Heart right ventricle (tissue), 16 donors: ENCODE measurements at places on chromosomes 2 and 18.

GRCh38 chr2:240997141-240997855 lies 1.1 kb upstream of the SNED1 start:
- DNase-seq, result no peak

DNA sequence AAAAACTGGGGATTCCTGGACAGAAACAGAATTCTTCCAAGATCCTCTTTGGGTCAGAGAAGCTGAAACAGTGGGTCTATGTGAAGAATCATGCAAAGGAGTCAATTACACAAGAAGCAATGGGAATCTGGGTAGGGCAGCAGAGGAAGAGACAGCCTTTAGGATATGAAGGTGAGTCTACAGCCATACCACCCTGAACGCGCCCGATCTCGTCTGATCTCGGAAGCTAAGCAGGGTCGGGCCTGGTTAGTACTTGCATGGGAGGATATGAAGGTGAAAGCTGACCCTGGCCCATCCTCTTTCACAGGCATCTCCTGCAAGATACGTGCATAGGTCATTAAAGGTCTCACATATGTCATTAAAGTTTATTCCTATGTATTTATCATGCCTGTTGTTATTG lies 1080.9 kb upstream of the FANCL start:
- no peak for DNase-seq

DNA sequence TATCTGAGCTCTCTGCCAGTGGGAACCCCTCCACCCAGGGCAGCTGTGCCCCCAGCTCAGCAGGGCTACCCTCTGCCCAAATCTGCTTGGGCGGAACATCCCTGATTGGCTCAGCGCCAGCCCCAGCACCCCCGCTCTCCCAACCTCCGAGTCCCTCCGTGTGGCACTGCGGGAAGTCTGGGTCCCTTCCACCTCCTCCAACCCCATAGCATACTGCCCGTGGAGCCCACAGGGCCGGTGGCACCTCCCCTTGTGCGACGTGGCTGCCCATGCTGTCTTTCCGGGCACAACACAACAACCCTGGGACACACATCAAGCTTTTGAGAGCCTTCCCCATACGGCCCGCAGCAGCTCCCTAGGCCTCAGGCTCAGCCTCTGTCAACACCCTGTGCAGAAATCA lies 55.8 kb upstream of the NCK2 start:
- no peak for DNase-seq

DNA sequence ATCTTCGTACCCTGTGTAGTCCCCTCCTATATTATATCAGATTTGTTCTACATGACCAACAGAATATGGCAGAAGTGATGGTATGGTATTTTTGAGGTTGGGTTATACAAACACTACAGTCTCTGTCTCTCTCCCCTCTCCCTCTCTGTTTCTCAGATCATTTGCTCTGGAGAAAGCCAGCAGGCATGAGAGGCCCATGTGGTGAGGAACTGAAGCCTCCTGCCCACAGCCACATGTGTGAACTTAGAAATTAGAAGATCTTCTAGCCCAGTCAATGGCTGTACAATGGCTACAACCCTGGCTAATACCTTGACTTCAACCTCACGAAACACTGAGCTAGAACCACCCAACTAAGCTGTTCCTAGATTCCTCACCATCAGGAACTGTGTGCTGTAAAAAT lies 250.6 kb downstream of the SMAD2 start:
- no peak for DNase-seq

DNA sequence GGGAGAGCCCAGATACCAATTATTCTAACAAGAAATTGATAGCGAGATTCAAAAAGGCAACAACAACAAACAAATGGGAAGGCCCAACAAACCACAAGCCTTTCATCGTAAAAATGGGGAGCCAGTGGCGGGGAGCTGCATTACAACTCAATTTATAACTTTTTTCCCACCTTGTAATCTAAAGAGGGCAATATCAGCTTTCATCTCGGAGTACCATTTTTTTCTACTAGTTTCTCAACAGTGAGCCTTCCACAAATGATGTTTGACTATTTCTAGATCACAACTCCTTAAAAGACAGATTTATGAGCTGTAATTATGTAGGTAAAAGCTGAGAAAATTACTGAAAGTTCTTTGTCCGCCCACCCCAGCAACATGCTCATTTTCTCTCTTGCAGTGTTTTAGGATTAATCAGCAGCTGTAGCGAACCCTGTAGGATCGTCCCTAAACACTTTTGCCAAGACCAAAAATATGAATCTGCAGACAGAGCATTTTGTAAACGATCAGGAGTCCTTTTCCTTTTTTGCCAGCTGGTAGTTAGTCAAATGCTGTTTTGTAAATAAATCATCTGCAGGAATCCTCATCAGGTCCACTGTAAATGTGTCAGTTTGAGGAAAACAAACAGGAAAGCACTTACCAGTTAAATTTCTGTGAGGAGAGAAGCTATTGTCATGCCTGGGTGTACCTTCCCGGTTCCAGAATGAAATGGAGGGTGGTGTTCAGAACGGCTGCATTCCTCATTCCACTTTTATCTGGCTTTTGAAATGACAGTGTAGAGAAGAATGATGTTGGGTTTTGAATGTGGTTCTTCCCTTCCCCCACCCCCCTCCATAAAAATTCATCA lies 53.2 kb downstream of the EEF1B2 start:
- DNase-seq, result no peak

GRCh38 chr2:137676346-137676745 lies 287.9 kb upstream of the HNMT start:
- DNase-seq, result no peak

DNA sequence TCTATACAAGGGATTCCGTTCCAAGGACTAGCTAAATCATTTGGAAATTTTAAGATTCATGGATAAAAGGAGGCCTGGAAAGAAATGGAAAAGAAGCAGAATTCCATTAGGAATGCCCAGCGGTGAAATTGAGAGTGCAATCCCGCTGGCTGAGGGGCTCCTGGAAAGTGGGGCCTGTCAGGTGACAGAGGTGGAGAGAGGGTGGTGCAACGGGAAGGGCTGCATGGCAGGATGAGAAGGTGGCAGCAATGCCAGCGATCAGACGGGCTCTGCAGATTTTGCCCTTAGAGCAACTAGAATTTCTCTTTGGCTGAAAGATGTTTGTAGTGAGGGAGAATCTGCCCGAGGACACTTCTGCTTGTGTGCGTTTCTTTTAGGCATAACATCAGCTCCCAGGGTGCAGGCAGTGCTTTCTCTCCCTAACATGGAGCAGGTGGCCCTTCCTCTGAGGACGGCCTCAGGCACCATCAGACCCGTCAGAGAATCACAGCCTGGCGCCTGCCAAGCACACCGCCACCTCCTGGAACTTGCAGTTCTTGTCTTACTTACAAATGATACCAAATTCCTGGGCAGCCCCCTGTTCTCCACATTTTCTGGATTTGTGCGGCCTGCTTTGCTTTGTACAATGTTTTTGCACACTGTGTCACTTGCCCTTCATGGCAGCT lies 261.6 kb downstream of the NDUFA10 start:
- DNase-seq, result no peak

DNA sequence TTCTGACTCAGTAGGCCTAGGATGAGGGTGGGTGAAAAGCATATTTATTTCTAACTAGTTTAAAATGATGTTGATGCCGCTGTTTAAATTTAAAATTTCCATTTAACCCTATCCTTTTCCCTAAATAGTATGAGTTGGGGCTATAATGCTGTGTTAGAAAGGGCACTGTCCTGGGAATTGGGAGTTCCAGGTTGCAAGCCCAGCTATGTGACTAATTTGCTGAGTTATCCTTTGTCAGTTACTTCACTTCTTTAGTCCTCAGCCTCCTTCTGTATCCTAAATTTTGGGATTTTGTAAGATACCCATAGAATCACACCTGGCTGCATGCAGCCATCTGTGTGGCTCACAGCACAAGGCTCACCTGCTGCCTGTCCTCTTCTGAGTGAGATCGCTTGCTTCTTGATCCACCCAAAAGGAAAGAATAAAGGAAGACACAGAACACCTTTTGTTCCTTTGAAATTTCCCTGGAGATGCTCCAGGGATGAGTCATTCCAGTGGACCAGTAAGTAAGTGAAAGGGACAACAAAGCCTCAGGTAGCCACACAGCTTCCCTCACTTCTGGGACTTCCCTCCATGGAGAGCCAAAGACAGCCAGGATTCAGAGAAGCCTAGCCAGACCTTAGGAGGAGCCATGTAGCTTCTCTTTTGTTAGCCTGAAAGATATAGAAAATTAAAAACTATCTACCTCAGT lies 97.2 kb downstream of the DTNA start:
- DNase-seq, result no peak

GRCh38 chr2:218892693-218893348 lies 12.2 kb downstream of the WNT10A start:
- DNase-seq, result peak; percentile 70

DNA sequence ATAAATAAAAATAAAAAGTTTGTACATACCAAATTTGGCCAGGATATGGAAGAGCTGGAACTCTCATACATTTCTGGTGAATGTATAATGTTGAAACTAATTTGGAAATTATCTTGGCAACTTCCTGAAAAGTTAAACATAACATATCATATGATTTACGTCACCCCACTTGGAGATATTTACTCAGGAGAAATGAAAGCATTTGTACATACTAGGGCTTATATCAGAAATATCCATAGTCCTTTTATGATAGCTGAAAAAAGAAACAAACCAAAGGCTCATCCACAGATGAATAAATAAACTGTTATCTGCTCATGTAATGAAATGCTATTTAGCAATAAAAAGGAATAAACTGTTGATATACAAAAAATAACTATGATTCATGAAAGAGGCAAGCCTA lies 318.2 kb upstream of the NRXN1 start:
- no peak for DNase-seq

- no peak for DNase-seq
Observed at GRCh38 chr18:51074605-51075004, 44.6 kb downstream of the SMAD4 start.

DNA sequence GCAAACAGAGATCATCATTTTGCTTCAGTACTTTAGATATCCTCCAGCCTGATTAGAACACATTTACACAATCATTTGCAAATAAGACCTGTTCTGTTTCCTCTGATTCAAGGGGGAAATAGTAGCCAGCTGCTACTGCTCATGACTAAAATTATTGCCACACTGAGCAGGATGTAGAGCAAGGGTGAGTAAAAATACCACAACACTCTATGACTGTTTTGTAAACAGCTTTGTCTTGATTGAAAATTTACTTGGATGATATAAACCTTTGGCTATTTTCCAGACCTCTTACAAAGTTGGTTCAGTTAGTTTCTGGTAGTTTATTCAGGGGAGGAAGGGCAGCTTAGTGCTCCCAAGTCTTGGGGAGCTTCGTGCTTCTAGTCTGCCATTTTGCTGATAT lies 286.4 kb upstream of the CNTNAP5 start:
- no peak for DNase-seq

GRCh38 chr18:74123200-74123599 lies 24.4 kb downstream of the FBXO15 start:
- DNase-seq, result no peak

- no peak for DNase-seq
Observed at GRCh38 chr2:237096911-237097310, 11.2 kb downstream of the COPS8 start.

DNA sequence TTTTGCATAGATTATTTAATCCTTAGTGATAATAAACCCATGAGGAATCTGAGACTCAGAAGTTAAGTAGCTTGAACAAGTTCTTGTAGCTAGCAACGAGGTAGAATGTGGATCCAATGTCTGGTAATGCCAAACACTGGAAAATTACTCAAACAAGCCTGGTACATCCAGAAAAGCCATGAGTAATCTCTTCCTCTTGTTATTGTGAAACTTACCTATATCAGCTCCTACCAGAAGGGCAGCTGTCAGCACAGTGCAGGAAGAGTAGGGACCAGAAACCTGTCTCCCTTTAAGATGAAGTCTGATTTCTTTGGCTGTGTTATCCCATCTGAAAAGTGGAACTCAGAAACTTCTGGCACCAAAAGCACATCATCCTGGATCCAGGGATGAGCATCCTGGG lies 7.7 kb upstream of the SERPINB8 start:
- no peak for DNase-seq

GRCh38 chr2:180962727-180963314 lies 17.6 kb upstream of the UBE2E3 start:
- no peak for DNase-seq

DNA sequence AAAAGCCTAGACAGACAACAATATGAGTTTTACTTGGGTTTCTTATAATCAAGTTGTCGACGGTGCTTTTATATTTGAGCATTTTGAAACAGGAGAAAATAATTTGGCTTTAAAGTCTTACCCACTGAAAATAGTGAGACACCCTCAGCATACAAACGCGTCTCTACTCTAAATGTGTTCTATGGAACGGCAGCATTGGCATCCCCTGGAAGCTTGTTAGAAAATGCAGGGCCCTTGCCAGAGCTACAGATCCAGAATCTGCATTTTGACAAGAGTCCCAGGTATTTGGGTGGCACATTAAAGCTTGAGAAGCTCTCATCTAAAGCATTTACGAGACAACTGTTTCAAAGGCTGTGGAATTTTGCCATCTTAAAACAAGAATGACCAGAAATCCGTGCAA lies 163.5 kb downstream of the PID1 start:
- no peak for DNase-seq

GRCh38 chr2:30231212-30231995 lies at the start of gene LBH:
LBH (plus strand) TSS chr2:30231534; CDS start chr2:30231739, 205 bp downstream.
- peak; percentile 90 for DNase-seq

DNA sequence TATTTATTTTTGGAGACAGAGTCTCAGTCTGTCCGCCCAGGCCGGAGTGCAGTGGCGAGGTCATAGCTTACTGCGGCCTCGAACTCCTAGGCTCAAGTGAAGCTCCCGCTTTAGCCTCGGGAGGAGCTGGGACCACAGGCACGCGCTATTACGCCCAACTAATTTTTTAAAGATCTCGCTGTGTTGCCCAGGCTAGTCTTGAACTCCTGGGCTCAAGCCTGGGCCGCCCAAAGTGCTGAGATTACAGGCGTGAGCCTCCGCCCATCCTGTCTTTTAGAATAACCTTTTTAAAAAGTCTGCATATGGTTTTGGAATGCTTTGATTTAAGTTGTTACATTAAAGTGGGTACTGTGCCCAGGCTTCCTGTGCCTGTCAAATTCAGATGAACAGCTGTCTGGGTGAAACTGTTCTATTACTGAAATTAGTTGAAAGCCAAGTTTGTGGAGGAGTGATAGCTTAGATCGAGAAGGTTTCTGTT lies 944 bp downstream of the RAB3GAP1 start:
- DNase-seq, result no peak

GRCh38 chr2:97936199-97936598 lies 59.5 kb downstream of the TMEM131 start:
- no peak for DNase-seq

DNA sequence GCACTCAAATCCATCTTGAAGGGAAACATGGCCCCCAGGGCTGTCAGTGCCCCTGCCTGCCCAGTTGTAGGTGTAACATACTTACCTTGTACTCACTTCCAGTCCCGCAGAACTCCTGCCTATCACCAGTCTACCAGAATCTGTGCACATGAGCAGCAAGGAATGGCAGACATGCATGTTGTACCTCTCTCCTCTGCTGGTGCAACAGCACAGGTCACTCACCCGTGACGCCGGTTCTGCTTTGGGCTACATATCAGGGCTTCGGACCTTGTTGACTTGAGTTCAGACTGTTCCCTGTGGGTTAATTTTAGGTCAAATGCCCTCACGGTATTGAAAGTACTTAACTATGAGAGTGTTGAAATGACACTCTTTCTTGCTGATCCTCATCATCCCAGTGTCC lies 215.7 kb downstream of the TPGS2 start:
- no peak for DNase-seq

GRCh38 chr2:240395448-240395847 lies 40.0 kb upstream of the GPC1 start:
- no peak for DNase-seq

GRCh38 chr18:11947214-11948191 lies 33.8 kb upstream of the IMPA2 start:
- DNase-seq, result peak; percentile 94

GRCh38 chr2:222670191-222671038 lies 1.0 kb upstream of the MOGAT1 start:
- DNase-seq, result no peak

GRCh38 chr18:7879717-7880116 lies 312.6 kb downstream of the PTPRM start:
- no peak for DNase-seq
